Cerebellar cortex (tissue), 1 donor: ENCODE measurements at places on chromosomes 3 and 15.

DNA sequence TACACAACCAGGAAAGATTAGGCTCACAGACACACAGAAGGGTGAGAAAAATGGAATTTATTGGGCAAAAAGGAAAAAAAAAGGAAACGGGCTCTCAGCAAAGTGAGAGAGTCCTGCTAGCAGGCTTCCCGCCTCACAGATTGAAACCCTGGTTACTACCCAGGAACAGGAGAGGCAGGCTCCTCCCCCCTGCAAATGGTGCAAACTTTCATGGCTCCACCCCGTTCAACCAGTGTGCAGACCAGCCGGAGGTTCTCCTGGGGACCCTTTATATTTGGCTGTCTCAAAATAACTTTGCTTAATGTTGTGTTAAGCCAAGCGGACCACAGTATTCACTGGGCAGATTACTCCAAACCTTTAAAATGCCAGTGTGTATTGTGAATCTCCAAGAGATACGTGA is 40.3 kb downstream of the IL1RAP start:
- DNase-seq, result no peak

- no peak for DNase-seq
Observed at GRCh38 chr15:48596841-48597240, 48.7 kb downstream of the FBN1 start.

DNA sequence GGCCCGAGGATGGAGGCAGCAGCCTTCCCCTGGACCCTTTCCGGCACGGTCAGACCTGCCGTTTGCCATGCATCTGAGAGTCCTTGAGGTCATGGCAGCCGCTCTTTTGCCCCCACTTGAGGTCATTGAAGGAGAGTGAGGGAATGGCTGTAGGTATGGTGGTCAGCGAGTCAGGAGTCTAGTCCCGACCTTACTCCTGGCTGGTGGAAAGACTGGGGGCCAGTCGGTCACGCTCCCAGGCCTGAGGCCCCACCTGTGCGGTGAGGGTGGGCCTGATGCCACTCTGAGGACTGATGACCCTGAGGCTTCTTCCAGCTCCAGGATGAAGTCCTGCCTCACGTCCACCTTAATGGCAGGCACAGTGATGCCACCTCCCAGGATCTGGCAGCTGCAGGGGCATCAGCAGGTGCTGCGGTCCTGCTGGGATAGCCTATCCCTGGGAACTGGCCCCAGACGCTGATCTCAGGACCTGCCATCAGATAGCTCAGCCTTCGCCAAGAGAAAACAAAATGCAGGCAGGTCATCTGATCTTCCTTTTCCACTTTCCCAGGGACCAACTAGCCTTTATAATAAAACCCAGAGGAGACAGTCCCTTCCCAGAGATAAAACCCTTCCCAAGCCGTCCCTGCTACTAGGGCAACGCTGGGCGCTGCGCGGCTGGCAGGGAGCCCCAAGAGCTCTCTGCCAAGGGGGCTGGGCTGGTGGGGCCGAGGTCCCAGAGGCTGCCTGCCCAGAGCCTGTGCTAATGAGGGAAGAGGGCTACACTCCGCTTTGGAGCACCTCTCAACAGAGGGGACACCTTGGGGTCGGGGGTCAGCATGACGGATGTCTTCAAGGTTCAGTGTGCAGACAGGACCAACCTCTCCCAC is 42.2 kb downstream of the TM2D3 start:
- DNase-seq, result no peak

- DNase-seq, result no peak
Observed at GRCh38 chr3:13558651-13559050, 9.7 kb downstream of the FBLN2 start.

- no peak for DNase-seq
Observed at GRCh38 chr15:45785897-45786296, 151.1 kb downstream of the SQOR start.

- no peak for DNase-seq
Observed at GRCh38 chr3:17942856-17943255, 200.4 kb upstream of the TBC1D5 start.

DNA sequence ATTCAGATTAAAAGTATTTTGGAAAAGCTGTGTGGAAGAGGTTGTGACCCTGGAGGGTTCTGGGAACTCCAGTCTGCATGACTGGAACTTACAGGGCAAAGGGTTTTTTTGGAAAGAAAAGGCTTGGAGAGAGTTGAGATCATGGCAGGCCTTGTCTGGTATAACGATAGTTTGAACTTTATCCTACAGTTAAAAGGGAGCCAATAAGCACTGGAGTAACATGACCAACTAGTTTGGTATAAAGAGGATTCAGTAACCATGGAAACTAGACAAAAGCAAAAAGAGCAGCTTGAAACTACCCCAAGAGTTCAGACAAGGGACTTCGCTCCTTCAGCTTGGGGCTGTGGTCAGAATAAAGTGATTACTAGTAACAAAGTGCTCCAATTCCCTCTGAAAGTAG is 151.2 kb upstream of the TMCO5A start:
- DNase-seq, result no peak

- DNase-seq, result no peak
Observed at GRCh38 chr15:33618350-33618749, 307.6 kb downstream of the RYR3 start.

DNA sequence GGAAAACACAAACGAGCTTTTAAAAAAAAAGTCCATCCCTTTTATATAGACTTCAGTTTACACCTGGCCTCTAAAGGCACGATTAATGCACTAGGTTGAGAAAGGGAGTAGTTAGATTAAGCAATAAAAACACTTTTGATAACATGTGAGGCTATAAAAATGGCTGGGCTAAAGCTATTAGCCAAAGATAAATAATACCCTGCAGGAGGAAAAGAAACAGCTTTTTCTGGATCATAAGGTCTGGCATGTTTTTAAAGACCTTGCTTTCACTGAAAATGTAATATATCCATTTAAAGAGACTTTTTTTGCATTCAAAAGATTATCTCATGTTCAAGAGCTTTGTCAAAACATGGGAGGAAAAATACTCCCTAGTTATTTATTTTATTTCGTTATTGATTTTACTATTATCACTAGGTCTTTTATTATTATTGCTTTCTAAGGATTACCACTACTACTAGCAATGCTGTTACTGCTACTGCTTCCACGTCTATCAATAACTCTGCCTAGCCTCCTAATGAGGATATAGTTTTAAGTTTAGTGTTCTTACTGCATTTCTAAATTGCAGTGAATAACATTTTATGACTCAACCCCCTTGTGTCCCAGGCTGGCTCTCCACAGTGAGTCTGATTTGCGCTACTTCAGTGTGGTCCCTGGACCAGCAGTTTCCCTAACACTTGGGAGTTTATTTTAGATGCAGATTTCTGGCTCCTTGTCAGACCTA is 93.4 kb downstream of the THRB start:
- DNase-seq, result no peak

DNA sequence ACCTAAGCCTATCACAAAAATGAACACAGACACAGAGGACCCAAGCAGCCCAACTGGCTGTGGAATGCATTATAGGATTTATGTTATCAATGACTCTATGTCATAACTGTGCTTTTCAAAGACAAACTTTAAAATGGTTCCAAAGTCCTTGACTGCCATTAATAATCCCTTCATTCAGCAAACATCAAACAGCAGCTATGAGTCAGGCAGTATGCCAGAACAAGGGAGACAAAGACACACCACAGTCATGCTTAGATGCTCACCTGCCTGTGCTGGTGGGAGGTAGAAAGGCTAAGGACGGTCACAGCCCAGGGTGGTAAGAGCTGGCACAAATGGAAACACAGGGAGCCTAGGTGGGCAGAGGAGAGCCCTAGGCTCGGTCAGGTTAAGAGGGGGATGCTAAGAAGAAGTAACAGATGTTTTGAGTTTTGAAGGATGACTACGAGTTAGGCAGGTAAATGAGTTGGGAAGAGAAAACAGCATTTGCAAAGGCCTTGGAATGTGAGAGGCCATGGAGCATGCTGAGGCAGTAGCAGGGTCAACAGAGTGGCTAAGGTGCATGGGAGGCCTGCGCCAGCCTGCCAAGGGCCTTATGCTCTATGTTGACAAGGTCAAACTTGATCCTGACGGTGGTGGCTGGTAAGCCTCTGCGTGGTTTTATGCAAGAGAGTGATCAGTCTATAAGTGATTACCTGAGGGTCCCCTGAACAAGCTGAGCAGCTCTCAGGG is 23.0 kb downstream of the NMNAT3 start:
- no peak for DNase-seq

GRCh38 chr15:86231864-86232721 is 152.4 kb downstream of the AGBL1 start:
- peak; percentile 65 for DNase-seq

GRCh38 chr3:174441588-174442301 is 417.4 kb upstream of the NAALADL2 start:
- peak; percentile 57 for DNase-seq

GRCh38 chr15:31606194-31606669 is 279.6 kb downstream of the KLF13 start:
- no peak for DNase-seq

DNA sequence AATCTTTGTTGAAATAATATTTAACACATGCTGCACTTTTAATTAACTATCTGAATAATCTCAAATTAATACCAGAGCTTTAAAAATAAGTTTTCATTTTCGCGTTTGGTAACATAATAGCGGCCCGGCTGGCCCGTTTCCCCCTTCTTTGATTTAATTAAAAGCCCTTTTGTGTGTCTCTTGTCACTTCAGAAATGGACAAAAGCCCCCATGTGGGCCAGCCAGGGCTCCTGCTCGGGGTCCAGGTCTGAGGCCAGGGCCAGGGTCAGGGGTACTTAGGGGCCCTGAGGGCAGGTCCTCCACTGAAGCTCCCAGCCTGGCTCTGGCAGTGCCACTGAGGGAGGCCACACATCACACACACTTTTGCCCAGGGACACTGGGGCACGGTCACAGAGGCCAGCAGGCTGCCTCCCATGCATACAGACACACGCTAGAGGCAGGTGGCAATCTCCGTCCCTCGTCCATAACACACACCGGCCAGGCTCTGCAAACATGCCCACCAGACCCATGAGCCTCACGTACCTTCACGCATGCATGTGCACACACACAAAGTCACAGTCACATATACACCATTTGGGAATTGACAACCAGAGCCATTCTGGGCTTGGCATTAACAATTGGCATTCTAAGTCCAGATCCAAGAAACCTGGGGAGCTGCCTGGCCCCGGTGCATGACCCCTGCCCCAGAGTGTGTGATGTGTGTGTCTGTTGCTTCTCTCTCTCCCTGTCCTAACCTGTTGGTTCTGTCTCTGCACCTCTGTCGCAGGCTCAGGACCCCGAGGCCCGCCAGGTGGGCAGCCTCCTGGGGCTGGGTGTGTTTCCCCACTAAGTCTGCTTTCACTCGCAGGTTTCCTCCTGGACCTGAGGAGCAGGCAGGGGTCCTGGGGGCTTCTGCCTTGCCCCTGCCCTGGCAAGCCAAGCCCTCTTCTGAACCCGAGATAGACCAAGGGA is 38.5 kb downstream of the DNAJB8 start:
- no peak for DNase-seq

DNA sequence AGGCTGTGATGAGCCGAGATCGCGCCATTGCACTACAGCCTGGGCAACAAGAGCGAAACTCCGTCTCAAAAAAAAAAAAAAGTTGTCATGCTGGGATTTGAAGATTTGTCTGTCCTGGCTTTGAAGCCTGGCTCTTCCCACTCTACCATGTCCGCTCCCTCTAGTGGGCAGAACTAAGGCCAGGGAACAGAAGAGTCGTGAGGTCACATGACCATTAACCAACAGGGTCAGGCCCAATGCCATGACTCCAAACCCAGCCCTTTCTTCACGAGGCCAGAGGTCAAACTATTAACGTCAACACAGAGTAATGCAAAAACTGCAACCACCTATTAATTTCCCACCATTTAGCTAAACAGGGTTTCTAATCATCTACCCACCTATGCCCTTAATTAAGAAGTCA is 212.1 kb downstream of the ADAMTS17 start:
- DNase-seq, result no peak

GRCh38 chr3:112304611-112305010 is 10.6 kb upstream of the SLC9C1 start:
- no peak for DNase-seq

DNA sequence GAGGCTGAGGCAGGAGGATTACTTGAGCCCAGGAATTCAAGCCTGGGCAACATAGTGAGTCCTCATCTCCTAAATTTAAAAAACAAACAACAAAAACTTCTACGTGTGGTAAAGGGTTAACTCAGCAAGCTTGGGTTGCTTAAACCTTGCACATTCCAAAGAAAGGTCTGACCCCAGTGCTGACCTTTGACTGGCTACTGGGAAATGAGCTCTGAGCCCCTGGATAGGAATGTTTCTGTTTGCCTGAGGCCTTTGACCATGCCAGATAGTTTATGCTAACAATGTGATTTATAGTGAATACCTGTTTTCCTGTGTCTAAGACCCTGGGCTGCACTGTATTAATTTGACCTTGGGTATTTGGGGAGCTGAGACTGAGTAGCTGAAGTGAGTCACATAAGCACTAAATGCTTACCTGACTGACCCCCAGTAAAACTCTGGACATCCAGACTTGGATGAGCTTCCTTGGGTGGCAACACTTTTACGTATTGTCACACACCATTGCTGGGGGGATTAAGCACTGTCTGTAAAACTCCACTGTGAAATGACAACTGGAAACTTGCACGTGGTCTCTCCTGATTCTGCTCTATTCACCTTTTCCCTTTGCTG is 20.7 kb downstream of the TCAIM start:
- DNase-seq, result peak; percentile 62

- DNase-seq, result no peak
Observed at GRCh38 chr3:65901226-65901625, 137.5 kb downstream of the MAGI1 start.

DNA sequence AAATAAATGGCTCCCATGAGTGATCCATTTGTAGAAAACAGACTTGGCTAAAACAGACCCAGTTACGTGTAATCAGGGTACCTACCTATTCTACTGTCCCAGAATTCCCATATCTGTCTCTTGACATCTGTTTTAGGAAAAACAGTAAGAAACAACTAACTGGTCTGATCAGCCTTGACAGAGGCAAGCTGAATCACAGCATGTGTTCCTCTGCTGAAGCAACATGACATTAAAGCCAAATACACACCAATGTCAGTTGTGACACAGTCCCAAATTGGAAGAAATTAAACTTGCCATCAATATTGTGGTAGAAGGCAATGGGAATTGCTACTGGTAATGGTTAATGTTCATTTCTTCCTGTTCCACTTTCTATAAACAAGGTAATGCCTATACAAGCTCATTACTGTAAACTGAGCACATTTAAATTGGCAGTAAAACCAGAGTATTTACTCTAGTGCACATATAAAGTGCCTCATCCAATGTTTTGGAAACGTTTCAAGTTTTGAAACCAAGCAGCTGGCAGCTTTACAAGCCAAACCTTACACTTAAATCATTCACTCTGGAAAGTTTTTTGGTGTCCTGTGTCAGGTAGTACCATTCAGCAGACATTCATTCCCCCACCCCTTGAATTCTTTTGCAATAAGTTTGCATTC is 27.0 kb downstream of the ALDH1A2 start:
- no peak for DNase-seq

DNA sequence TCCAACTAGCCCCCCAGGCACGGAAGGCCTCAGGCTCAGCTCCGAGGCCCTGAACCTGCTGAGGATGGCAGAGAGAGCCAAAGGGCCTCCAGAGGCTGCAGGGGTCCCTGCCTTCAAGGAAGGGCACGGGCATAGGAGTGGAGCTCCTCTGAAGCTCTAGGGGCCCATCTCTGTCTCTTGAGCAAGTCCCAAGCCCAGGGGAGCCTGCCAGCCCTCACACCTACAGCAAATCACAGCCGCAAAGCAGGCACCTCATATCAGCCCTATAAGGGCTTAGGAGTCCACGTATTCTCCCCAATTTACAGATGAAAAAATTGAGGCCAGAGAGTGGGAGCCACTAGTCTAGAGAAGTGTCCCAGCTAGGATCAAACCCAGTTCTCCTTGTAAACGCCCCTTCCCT is 14.2 kb downstream of the PSTPIP1 start:
- DNase-seq, result no peak

GRCh38 chr15:83099290-83099689 is 8.2 kb upstream of the TM6SF1 start:
- DNase-seq, result no peak

- DNase-seq, result no peak
Observed at GRCh38 chr3:31165399-31165860, 271.0 kb upstream of the GADL1 start.
